ENCODE measurements at places on chromosomes 2 and 18. TPM values are rescaled to one million over a fixed set of nuclear protein-coding genes. Genes with fewer than 3 reads are reported as not detected.
A peak's percentile ranks its signal among the peaks of the same experiment; 100 is the strongest.

GRCh38 chr2:203673933-203674332, 32.5 kb upstream of the CD28 start:
- DNase-seq: peak; percentile 81

- no peak for DNase-seq
Measured at GRCh38 chr2:54191361-54192135, 64.5 kb downstream of the TSPYL6 start.

- no peak for DNase-seq
Measured at GRCh38 chr18:23920054-23920453, 94.5 kb upstream of the TTC39C start.

GRCh38 chr2:233462202-233462785, 104.3 kb downstream of the USP40 start:
- DNase-seq: no peak

POTEI gene
- total RNA-seq: not detected

ANKRD30BL gene
- not detected for total RNA-seq

Data from lower leg skin (tissue), 4 donors.